Stimulated activated CD4-positive, alpha-beta T cell treated with anti-CD3 and anti-CD28 coated beads, Interleukin-12 subunit alpha, Interleukin-12 subunit beta, amount 100 ng/mL, for 4 hours (primary cell): ENCODE measurements at places on chromosomes 6 and 20.

DNA sequence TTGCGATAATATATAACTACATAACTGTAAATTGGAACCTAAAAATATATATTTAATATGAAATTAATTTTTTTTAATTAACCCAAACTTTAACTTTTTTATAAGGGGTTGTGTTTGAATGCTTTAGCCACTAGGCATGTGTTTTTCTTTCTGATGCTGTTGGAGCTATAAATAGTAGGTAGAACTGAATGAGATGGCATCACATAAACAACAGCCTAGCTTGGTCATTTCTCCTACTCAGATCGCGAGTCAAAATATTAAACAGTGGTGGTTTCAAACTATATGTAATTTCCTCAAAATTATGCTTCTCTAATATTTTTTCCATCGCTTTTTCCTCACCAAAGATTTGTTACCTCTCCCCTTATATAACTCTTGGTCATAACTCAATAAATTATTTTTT is 243.2 kb downstream of the ARID1B start:
- no peak for DNase-seq

GRCh38 chr6:72182337-72183246 is 296.2 kb downstream of the RIMS1 start:
- no peak for DNase-seq

DNA sequence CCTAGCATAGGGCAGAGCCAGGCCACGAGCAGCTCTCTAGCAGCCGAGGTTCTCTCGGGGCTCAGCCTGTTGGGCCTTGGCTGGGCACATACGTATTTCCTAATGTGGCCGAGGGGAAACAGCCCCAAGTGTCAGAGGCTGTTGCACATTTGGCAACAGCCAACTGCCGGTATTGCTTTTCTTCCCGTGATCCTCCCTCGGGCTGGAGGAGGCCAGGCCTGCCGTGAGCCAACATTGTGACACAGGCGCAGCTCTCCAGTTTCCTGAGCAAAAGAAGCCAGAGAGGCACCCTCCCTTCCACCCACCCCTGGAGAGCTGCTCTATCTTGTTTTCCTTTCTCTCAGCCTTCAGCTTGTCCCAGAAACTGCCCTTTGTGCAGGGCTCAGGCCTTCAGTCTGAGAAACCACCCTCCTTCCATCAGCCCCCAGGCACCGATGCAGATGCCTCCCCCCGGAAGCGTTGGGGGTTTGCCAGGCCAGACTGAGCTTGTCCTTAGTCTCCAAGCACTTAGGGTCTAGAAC is 5.1 kb upstream of the BPI start:
- no peak for DNase-seq

DNA sequence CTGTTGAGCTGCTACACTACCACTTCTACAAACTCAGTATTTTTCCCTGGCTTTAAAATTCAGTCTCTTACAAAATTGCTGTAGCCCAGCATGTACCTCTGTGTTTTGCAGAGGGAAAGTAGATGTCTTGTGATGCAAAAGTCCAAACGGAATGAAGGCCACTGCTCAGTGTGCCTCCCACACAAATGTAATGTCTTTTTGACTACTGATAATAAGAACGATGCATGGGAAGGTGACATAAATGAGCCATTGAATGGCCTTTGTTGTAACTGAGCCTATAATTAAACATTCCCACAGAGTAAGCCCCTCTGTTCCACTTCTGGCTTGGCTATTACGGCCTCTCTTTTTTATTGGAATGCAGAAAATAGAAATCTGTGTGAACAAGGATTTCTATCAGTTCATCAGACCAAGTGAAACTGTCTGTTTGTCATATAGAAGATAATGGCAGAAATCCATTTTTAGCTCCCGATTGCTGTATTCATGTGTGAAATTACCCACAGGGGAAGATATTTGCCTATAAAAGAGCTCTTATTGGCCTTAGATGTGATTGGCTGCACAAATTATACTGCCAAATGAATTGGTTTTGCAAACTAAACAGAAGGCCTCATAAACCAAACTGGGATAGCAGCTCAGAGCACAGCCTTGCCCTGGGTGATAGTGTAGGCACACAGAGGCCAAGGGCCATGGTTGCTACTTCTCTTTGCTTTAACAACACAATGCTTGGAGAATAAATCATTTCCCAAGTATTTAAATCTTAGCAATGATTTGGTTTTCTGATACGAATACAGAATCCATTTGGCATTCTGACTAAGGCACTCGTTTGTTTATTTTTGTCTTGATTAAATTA is 241.5 kb upstream of the PLN start:
- DNase-seq = no peak

DNA sequence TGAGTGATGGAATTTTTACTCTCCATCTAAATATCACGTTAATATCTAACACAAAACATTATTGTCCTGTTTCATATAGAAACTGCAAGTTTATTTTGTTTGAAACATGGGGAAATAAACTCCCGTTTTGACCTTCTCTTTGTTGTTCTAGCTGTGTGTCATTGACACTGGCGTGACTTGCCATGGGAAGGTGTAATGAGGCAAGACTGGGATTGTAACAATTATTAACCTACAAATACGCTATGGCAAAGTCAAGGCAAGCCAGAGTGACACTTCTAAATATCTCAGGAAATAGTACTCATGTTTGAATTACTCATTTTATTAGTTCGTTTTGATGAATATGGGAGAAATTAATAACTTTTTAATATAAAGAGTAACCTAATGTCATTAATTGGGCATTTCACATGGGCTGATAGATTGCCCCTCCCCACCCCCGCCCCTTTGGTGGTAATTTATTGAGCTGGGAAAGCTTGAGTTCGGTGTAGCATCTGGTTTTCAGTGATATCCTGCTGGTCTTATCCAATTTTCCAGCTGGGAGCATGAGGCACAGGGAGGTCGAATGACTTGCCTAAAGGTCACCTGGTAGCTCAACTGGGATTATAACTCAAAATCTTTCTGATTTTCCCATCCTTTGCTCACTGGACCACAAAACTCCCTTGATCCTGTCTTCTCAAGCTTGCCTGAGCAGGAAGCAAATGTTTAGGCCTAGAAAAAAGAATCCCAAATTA is 380.6 kb upstream of the JAG1 start:
- DNase-seq = no peak

DNA sequence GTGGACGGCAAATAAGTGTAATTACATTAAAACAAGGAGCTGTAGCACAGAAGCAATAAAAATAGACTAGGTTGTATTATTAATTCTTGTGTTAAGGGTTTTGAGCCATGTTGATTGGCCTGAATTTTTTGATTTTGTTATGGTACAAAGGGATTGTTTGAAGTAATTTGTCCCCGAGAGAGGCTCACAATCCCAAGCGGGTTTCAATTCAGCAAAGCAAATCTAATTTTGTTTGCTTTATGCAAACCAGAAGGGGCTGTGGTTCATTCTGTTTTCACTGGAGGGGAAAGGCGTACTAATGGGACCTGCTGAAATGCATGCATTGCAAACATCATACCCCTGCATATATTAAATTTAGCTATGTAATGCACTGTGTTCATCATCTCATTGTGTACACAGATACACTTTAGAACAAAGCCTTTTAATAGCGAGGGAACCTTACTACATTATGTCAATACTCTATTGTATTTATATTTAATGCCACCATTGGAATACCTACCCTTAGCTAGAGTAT is 379.5 kb upstream of the POU3F2 start:
- DNase-seq = no peak

GRCh38 chr6:135162678-135163439 is 18.2 kb upstream of the MYB start:
- peak; percentile 29 for DNase-seq

- no peak for DNase-seq
Measured at GRCh38 chr6:162140251-162140852, 587.2 kb downstream of the PRKN start.

- DNase-seq = no peak
Measured at GRCh38 chr20:35444226-35444625, 6.2 kb upstream of the GDF5 start.
